ENCODE measurements at places on chromosomes 11 and 22.

- no peak for DNase-seq
Observed at GRCh38 chr11:44934110-44934509, 16.6 kb downstream of the TP53I11 start.

DNA sequence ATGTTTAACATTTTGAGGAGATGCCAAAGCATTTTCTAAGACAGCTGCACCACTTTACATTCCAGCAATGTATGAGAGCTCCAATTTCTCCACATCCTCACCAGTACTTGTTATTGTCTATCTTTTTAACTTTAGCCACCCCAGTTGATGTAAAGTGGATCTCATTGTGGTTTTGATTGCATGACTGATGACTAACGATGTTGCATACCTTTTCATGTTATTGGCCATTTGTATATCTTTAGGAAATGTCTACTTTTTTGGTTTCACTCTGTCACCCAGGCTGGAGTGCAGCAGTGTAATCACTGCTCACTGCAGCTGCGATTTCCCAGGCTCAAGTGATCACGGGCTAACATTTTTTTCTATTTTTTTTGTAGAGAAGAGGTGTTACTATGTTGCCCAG lies 8.9 kb downstream of the TTC28 start:
- DNase-seq: no peak

- no peak for DNase-seq
Observed at GRCh38 chr22:28953976-28954880, 70.9 kb downstream of the ZNRF3 start.

DNA sequence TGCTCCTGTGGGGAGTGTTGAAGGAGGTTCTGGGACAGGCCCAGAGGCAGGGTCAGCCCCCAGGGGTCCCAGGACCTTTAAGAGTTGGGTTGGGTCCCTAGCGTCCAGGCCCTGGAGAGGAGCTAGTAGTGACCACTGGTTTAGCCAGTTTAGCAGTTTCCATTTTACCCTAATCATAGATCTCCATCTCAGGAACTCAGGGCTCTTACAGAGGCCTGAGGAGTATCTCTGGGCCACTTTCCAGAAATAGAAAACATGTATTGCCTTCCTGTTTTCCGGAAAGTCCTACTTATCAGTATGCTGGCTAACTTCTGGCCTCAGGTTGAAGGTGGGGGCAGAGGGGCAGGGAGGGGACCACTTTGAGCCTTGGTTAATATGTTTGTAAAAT lies 13.5 kb downstream of the NCF4 start:
- no peak for DNase-seq

GRCh38 chr22:48198489-48199459 lies 1436.3 kb downstream of the TBC1D22A start:
- DNase-seq: no peak

DNA sequence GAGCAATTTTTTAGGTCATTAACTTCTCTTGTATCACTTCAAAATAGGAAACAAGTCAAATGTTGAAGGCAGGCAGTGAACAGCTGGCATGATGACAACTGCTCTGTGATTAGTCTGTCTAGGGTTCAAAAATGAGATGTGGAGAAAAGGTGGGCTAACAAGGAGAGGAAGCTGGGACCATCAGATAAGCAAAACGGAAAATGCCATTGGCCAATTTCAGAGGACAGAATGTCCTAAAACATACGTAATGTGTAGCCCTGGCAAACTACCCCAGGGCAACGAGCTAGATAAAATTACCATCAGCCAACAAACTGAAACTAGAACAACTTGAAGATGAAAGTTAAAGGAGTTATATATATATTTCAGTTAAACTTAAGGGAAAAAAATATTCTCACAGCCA lies 93.2 kb downstream of the RELT start:
- peak; percentile 22 for DNase-seq

DNA sequence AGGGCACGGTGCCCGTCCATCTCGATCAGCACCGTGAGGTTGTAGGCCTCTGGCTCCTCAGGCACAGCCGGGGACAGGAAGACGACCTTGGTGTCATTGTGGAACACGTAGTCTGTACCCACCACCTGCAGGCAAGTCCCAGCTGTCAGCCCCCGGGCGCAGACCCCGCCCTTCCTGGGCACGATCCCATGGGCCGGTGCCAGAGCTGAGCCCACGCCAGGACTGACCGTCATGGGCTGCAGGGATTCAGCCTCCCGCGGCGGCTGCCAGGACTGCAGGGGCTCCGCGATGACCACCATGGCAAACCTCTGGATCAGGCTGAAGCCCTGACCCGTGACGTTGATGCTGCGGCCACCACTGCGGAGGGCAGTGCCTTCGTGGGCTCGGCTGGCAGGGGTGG lies 11.8 kb upstream of the MAPK11 start:
- DNase-seq: no peak

- no peak for DNase-seq
Observed at GRCh38 chr11:125102510-125102909, 8.9 kb downstream of the TMEM218 start.

DNA sequence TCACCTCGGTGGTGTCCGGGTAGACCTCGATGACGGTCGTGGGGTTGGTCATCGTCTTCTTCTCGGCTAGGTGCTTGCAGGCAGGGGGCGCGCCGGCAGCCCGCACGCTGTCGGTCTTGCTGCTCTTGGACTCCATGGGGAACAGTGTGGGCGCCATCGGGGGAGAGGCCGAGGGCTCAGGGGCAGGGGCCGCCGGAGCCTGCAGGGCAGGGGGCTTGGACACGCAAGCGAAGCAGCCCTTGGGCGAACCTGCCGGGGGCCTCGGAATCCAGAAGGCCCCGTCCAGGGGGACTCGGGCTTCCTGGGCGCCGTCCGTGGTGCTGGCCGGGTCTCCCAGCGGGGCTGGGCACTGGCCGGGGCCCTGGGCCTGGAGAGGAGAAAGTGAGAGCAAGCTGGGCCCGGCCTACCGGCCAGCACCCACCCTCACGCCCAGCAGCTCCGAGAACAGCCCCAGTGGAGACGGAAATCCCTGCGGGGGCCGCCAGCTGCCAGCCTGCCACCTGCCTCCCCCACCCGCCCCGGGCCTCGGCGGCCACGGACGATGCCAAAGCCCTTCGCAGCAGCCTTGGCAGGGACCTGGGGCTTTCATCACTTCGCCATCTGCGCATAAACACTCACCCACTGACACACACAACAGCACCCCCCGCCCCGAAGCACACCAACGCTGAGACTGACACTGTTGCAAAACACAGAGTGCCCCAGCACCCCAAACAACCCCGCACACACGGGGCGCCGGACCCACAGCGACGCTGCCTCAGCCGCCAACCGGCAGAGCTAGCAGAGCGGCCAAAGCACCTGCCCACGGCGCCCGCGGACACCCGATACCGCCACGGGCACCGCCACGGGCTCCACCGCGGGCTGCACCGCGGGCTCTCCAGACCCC lies 2.4 kb downstream of the IFITM10 start:
- DNase-seq: peak; percentile 6

DNA sequence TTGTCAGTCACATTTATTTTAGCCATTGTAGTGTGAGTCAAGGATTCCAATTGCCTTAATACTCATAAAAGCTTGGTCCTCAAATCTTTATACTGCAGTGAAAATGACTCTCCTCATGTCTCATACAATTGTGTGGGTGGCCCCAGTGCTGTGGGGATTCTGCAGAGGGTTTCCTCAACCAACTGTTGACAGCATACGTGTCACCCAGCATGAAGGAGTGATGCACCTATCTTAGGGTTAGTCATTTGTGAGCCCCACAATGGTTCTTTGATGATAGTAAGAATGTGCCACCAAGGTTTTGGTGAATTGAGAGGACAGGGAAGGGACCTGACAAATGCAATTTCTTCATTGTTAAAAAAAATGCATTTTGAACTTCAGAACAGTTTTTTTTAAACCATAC lies 1046.2 kb downstream of the OPCML start:
- no peak for DNase-seq

DNA sequence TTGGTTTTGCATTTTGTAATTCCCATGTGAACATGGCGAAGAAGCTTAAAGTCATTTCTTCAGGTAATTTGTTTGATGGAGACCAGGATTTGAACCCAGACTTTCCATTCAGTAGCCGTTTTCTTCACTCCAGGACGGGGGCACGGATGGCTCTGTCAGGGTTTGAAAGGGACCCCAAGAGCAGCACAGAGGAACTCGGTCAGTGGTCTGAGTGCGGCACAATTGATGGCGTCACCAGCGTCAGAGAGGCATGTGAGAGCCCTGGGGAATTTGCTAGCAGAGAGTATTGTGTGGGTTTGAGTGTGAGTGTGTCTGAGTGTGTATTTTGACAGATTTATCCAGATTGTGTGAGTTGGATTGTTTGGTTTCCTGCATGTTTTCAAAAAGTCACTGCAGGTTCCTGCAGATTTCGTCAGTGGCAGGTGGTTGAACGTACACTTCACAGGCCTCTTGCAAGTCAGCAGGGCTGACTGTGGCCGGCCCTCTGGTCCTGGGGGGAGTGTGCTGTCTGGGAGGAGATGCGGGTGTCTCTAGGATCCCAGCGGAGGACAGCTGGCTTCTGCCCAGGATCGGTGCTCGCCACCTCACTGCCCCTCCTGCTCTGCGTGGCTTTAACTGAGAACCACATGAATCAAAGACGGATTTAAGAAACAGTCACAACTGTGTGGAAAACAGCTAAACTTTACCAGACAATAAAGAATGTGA lies 199.3 kb downstream of the TBC1D22A start:
- DNase-seq: no peak

DNA sequence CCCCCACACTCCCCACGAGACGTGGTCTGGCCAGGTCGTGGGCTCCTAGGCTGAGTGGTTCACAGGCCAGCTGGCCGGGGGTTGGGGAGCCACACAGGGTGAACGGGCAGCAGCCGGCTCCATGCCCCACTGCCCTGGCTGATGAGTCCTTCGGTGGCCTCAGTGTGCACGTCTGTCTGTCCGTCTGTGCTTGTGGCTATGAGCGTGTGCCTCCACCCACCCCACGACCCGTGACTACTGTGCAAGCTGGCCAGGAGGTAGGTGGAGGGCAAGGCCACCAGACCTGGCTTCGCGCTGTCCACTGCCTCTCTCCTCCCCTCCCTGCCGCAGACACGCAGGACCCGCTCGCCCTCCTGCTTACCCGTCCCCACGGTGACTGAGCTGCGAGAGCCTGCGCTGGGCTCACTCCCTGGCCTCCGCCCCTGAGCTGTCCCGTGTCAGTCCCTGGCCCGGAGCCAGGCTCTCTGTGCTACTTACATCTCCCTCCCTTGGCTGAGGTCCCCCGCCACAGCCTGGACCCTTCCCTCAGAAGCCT lies 14.1 kb downstream of the CSDC2 start:
- no peak for DNase-seq

- DNase-seq: no peak
Observed at GRCh38 chr11:62433904-62434276, 15.1 kb downstream of the SCGB1A1 start.

DNA sequence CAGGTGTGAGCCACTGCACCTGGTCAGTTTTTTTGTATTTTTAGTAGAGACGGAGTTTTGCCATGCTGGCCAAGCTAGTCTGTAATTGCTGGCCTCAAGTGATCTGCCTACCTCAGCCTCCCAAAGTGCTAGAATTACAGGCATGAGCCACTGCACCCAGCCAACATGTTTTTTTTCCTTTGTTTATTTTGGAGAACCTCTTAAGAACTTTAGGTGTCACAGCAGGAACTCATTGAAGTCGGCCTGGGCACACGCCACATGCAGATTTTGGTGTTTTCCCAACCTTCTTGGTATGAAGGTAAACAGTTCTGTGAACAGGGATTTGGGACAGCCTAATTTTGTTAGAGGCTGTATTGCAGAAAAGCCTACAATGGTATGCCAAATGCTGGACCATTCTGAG lies 9.4 kb downstream of the DIXDC1 start:
- DNase-seq: no peak

- no peak for DNase-seq
Observed at GRCh38 chr11:65927904-65928397, 8.7 kb downstream of the DRAP1 start.

DNA sequence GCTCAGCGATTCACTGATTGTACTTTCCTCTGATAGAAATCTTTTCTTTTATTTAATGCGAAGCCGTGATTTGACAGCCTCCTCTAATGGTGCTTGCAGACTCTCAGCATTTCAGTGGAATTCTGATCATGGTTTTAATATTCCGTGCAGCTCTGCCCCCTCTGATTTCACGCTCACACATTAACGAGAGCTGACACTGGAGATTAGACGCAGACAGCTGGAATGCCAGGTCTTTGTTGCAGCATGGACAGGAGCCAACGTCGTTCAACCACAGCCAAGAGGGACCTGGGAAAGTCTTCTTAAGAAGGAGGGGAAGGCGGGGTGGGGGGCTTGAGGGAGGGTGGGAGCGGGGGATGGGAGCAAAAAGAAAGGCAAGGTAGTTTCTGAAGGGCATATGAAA lies 186.4 kb downstream of the BLID start:
- DNase-seq: peak; percentile 91

DNA sequence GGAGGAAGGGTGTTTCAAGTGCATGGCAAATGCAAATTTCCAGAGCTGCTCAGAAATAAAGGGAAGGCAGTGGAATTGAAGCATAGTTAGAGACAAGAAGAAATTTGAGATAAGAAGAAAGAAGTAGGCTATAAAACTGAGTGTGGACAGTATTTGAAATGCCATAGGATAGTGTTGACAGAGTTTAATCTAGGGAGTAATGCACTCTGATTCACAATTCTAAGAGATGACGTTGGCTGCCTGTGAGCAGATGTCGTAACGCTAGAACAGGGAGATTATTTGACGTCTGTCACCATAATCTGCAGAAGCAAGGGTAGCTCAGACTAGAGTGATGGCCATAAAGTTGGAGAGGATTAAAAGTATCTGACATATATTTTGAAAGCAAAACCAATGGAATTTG lies 389.9 kb upstream of the KIRREL3 start:
- no peak for DNase-seq

GRCh38 chr11:10796191-10796590 lies 12.5 kb downstream of the EIF4G2 start:
- no peak for DNase-seq

DNA sequence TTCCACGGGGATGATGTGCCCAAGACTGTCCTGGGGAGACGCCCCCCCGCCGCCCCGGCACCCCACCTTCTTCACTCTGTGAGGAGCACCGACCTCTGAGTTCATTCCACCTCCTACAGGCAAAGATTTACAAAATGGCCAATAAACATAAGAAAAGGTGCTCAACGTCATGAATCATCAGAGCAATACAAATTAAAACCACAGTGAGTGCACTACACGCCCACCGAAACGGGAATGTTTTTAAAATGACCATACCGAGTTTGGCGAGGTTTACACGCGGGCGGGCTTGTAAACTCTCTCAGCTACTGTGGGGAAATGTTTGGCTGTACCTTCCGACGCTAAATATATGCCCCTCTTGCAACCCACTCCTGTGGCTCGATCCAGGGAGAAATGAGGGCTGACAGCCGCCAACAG lies 7.9 kb downstream of the NPTXR start:
- no peak for DNase-seq

Measured in NCI-H1092 treated with DMSO at 0.1 percent for 48 hours (cell line).